Activated B cell treated with CpG ODN at 0.5 μM for 24 hours (primary cell): ENCODE measurements at places on chromosomes 12 and 14.

DNA sequence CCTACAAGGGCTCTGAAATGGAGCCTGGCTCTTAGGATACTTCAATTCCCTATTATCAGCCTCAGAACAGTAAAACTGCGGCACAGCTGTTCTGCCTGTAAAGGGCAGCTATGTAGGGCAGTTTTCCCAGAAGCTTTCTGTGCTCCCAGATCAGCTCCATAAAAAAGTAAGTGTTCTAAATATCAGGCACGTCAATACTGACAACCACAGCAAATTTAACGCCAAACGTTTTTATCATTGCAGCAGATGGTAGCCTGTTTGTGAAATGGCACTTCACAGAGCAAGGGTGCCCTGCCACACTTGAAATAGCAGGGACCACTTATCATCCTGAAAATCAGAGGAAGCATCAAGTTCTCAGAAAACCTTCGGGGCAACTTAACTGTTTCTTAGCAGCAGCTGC is 54.8 kb upstream of the PTHLH start:
- DNase-seq = no peak

- no peak for DNase-seq
Observed at GRCh38 chr12:64678248-64678647, 68.0 kb downstream of the RASSF3 start.

DNA sequence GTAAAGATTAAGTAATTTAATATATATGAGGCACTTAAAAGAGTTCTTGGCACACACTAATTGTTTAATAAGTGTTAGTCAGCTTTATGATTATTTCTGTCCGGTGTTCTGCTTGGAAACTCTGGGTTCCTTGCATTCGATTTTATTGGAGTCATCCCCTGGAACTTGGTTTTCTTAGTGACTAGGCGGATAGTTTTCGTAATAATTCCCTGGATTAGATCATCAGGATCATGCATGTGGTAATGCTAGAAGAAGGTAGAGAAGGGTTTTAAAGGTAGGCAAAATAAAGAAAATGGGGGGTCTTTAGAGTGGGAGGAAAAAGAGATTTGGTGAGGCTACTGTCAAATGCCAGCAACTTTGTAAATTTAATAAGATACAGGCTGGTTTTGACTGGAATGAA is 88.4 kb downstream of the MYF5 start:
- no peak for DNase-seq

DNA sequence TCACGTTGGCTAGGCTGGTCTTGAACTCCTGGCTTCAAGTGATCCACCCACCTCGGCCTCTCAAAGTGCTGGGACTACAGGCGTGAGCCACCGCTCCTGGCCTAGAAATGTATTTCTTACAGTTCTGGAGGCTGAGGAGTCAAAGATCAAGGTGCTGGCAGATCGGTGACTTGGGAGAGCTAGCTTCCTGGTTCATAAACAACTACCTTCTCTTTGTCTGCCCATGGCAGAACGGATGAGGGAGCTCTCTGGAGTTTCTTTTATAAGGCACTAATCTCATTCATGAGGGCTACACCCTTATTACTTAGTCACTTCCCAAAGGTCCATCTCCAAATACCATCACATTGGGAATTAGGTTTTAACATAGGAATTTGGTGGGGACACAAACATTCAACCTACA is 38.9 kb downstream of the SLC17A8 start:
- no peak for DNase-seq

DNA sequence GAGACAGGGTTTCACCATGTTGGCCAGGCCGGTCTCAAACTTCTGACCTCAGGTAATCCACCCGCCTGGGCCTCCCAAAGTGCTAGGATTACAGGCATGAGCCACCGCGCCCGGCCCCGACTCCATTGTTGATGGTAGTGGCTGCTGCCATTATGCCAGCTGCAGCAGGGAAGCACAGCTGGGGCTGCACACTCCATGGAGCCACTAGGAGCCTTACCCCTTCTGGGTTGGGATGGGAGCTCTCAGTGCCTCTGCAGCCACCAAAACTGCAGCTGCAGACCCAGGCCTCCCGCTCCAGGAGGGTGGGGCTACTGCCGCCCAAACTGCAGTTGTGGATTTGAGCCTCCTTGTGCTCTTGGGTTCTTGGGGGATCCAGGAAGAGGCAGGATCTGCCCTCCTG is 25.9 kb downstream of the TCHP start:
- no peak for DNase-seq

GRCh38 chr14:67941456-67942018 is 122.0 kb downstream of the RAD51B start:
- no peak for DNase-seq

- DNase-seq = no peak
Observed at GRCh38 chr14:99597911-99598600, 6.0 kb downstream of the CCDC85C start.

DNA sequence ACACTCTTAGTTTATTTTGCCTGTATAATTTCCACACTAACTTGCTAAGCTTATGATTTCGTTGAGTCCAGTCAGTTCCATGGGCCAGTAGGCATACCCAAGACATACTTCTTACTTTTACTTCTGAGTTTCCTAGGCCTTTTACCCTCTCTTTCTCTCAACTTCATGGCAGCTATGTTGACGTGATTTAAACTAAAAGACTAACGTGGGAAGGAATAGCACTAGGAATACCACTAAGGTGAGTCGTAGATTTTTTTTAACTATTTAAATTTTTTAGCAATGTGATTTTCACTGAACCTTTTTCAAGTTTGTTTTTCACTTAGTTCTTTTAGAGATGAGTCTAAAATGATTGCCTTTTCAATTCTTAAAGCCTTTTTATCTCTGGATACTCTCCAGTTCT is 793.5 kb upstream of the NOVA1 start:
- no peak for DNase-seq

GRCh38 chr12:68086019-68086603 is 73.4 kb downstream of the IFNG start:
- DNase-seq = no peak

GRCh38 chr14:38973083-38973700 is 129.8 kb downstream of the SEC23A start:
- DNase-seq = no peak

DNA sequence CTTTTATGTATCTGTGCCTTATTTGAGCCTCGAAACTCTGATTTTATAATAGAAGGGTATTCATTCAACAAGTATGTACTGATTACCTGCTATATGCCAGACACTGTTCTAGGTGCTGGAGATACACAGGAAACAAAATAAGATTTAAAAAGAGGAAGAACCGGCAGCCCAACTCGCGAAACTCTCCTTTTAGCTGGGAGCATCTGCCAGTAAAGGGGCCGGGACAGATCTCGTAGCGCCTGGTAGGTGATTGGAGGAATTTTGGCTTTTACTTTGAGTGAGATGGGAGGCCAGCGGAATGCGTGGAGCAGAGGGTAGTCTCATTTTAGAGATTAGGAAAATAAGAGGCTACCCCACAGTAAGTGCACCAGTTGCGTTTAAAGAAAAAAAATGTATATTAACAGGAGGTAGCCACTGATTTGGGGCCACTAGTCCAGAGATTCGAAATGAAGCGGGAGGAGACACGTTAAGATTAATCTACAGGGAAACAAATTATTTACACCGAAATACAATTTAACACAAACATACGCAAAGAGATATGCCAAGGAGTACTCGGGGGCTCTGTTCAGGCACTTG is 520 bp upstream of the MON2 start:
- peak; percentile 21 for DNase-seq

GRCh38 chr14:51394804-51395203 is 154.8 kb downstream of the TMX1 start:
- DNase-seq = no peak

- DNase-seq = no peak
Observed at GRCh38 chr14:27366596-27366995, 768.8 kb upstream of the NOVA1 start.

GRCh38 chr14:25150934-25151790 is 101.2 kb upstream of the STXBP6 start:
- no peak for DNase-seq

GRCh38 chr14:82060219-82060618 is 526.6 kb upstream of the SEL1L start:
- no peak for DNase-seq

GRCh38 chr14:71765505-71765904 is 166.7 kb upstream of the RGS6 start:
- no peak for DNase-seq

DNA sequence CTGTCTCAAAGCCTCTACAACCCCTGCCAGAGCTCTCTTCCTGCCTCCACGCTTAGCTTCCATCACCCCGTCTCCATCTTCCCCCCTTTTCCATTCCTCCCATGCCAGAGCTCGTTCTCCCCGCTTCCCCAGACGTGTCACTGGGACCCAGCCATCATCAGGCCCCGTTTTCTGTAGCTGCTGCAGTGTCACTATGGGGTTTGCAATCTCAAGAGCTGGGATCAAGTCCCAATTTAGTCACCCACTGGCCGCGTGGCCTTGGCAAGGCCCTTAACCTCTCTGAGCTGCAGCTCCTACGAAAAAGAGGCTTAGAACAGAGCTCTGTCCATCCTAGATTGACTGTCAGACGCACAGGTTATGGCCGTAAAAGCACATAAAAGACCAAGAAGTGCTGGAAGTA is 901 bp upstream of the FAIM2 start:
- no peak for DNase-seq

DNA sequence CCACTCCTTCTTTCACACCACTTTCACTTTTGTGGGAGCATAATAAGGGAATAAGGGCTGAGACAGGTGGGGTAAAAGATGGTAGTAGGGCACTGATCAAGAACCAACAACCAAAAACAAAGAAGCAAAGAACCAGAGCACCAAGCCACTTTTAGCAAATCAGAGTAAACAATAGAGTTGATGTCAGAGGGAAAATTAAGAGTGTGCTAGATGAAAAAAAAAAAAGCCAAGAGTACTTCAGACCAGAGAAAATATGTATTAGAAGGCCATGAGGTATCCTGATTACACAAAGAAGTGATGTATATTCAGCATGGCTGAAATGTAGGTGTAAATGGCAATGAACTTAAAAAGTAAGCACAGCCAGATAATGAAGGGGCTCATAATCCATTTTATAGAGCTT is 75.4 kb downstream of the ABCC9 start:
- no peak for DNase-seq

DNA sequence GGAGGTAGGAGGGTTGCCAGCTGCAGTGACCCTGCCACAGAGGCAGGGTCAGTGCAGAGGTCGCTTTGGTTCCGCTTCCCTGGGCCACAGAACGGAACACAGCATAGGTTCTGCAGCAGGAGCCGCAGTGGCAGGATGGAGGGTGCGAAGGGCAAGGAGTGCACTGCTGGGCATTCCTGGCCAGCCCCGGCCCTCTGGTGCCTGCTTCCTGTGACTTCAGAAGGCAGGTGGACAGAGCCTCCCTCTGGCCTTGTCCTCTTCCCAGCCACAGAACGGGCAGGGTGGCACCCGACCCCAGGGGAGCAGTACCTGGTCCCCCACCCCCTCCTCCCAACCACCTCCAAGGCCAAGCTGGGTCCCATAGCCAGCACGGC is 37.7 kb downstream of the SLC8B1 start:
- no peak for DNase-seq

GRCh38 chr12:132065203-132065602 is 78.9 kb downstream of the DDX51 start:
- DNase-seq = no peak

DNA sequence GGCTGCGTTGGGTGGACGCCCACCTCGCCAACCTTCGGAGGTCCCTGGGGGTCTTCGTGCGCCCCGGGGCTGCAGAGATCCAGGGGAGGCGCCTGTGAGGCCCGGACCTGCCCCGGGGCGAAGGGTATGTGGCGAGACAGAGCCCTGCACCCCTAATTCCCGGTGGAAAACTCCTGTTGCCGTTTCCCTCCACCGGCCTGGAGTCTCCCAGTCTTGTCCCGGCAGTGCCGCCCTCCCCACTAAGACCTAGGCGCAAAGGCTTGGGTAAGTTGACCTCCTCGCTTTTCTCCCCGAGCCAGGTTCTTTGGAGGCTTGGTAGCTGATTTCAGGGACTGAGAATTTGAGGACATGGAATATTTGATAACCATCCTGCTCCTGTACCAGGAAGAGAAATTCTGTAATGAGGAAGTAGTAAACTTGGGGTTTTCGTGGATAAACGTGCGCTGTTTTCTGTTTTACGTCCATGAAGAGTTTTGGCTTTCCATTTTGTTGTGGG is 530 bp downstream of the APAF1 start:
- DNase-seq = no peak

DNA sequence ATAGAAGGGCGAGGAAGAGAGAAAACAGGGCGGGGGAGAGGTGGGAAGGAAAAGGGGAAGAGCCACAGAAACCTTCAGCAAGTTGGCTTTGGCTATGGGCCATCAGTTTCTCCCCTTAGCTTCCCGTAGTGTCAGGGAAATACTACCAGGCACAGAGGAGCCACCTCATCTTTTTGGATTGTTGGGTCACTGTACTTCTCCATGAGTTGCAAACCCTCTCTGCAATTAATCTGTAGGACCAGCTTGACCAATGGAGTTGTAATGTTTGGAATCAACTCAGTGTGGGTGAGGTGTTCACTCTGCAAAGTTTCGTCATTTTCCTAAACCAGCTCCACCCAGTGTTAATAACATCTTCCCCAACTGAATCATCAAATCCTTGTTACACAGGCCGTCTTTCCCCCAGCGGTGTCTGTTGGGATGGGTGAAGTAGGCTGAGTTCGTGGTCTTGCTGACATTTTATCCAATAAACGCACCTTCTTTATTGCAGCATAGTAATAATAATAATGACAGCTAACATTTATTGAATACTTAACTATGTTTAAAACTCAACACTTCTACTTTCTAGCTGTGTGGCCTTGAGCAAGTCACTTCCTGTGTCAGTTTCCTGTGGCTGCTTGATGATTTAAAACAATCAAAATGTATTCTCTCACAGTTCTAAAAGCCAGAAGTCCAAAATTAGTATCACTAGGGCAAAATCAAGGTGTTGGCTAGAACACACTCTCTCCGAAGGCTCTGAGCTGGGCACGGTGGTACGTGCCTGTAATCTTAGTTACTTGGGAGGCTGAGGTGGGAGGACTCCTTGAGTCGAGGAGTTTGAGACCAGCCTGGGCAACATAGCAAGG is 8.1 kb upstream of the GLTP start:
- no peak for DNase-seq

DNA sequence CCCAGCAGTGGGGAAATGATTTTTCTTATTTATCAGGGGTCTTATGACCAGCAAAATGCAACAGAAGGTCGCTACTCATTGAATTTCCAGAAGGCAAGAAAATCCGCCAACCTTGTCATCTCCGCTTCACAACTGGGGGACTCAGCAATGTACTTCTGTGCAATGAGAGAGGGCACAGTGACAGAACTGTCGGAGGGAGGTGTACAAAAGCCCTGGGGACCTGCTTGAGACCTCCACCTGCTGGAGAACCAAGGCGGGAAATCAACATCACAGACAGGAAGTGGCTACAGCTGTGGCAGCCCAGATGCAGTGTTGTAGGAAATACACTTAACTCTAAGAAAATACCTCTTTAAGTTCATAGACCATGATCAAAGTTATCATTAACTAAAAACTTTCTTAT is 250.9 kb upstream of the OR4E1 start:
- peak; percentile 49 for DNase-seq

- DNase-seq = no peak
Observed at GRCh38 chr12:69514111-69514510, 43.9 kb downstream of the FRS2 start.
